ENCODE measurements at places on chromosomes 3 and 15.

- DNase-seq: no peak
These were observed 564.5 kb upstream of the NAALADL2 start for GRCh38 chr3:174294616-174295015.

DNA sequence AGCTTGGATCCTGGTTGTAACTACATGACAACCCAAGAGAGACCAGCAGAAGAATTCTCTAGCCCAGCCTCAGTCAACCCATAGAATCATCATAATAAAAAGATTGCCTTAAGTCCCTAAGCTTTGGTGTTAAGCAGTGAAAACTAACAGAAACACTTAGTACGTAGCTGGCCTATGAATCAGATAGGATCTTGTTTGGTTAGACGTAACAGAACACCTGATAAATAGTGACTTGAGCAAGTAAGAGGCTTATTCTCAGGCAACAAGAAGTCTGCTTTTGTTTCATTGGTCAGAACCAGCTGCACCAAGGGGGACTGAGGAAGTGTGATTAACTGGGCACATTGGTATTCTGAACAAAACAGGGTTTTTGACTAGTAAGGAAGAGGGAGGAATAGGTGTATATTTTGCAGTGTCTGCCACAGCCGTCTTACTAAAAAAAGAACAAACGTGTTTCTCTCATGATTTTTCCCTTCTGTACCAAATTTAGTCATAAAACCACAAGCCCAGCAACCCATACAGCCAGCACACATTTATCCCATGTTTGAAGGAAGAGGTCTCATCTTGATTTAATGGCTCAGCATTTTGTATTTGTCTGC lies 53.3 kb upstream of the GLCE start:
- no peak for DNase-seq

DNA sequence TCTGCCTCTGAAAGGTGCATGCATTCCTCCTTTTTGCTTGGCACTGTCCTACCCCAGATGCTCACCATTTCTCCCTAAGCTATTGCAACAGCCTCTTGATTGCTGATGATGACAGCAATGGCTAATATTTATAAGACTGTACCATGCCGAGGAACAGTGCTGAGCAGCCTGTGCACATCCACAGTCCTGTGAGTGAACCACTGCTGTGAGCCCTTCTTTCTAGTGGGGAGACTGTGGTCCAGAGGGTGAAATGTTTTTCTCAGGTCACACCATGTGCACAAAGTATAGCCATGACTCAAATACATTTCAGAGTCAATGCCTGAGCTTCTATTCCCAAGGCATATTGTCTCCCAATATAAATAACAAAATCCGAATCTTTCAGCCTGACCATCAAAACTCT lies 231.2 kb upstream of the LRTM1 start:
- no peak for DNase-seq

DNA sequence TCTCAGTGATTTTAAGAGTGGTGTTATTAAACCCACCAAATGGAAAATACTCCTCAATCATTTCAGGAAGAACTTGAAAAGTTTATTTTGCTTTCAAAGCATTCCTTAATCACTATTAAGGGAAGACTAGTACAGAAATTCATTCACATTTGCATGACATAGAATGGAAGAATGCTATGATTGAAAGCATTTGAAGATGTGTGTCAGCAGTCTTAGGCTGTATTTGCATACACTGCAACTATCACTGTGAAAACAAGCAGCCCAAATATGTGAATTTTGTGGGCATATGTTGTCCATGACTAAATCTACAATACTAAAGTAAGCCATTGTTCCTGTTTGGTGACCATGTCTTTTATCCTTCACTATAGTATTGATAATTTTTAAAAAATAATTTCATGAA lies 95.8 kb downstream of the CNTN3 start:
- no peak for DNase-seq

DNA sequence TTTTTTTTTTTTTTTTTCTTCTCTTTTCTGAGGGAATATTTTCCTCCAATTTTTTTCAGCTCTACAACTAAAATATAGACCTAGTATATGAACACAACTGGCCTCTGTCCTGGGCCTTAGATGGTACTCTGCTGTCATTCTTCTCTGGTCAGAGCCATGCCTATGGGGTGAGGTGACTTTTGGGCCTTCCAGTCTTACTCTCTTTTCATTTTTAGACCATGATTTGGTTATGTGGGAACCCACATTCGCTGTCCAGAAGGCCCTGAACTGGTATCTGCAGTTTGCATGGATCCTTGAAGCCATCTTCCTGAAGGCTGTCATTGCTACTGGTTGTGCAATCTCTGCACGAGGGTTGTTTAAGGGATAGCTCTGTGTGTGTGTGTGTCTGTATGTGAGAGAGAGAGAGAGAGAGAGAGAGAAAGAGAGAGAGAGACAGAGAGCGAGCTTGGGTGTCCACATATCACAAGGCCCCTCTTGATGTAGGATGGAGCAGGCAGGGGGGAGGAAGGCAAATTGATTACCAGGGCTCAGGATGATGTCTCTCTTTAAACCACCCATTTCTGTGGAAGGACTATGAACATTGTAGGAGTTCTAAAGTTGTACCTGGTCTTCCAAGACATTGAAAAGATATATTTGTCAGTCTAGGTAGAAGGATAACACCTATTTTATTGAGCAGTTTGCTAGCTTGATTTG lies 6.9 kb downstream of the TGFBR2 start:
- DNase-seq: no peak

DNA sequence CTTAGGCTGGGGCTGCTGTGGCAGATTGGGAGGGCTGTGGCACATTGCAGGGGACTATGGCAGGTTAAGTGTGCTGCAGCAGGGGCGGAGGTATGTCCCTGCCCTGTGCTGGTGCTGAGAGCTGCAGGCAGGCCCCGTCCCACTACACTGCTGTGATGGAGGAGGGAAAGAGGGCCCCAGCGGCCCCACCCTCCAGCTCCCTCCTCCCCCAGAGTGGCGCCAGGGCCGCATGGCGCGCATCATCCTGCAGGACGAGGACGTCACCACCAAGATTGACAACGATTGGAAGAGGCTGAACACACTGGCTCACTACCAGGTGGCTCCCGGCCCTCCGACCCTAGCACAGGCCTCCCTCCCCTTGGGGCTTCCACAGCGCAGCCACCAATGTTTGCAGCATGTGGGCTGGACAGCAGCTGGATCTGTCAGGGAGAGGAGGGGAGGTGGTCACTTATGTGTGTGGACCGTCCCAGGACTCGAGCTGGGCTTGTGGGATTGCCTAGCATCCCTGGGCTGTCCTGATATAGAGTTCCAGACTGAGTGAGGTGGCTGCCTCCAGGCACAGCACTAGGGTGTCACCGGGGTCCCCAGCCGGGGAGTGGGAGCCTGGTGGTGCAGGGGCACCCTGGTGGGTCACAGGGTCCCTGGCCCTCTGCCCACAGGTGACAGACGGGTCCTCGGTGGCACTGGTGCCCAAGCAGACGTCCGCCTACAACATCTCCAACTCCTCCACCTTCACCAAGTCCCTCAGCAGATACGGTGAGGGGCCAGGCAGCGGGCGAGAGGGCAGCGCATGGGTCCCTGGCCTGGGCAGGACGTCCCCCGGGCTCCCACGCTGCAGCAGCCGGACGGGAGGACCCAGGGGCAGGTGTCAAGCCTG lies 46.1 kb downstream of the PLXNA1 start:
- DNase-seq: no peak
